ENCODE measurements at places on chromosomes 13 and 19.

GRCh38 chr19:1384085-1384462 is 367 bp downstream of the NDUFS7 start:
- DNase-seq = no peak

DNA sequence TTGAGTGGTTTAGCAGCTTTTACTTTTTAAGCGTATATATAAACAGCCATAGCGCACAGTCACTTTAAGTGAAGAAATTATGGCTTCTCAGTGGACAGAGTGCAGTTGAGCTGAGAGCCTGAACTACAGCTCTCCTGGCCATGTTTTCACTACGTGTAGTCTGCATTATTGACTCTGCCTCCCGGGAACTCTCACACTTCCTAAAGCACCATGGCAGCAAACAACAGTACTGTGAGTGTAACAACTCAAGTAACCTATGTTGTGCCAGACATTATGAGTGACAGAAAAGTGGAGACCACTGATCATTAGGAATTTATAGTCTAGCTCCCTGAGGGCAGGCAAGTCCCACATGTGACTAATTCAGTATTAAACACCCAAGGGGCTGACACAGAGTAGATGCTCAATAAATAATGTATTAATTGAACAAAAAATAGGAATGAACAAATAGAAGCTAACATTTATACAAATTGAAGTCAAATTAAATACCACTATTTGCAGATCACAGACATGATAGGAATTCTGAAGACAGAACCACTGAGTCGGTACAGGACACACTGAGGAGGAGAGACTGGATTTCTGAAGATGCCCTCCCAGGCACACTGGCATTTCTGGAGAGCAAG is 19.7 kb downstream of the EFNB2 start:
- DNase-seq = no peak

- no peak for DNase-seq
Measured at GRCh38 chr19:13060233-13060963, 42.3 kb downstream of the LYL1 start.

- DNase-seq = no peak
Measured at GRCh38 chr19:56973713-56974555, 133.4 kb upstream of the PEG3 start.

GRCh38 chr13:41490371-41491015 is 33.1 kb downstream of the RGCC start:
- no peak for DNase-seq

- no peak for DNase-seq
Measured at GRCh38 chr19:1817553-1818179, 5.6 kb upstream of the ATP8B3 start.

- DNase-seq = no peak
Measured at GRCh38 chr19:11434703-11435056, 241 bp downstream of the ODAD3 start.

DNA sequence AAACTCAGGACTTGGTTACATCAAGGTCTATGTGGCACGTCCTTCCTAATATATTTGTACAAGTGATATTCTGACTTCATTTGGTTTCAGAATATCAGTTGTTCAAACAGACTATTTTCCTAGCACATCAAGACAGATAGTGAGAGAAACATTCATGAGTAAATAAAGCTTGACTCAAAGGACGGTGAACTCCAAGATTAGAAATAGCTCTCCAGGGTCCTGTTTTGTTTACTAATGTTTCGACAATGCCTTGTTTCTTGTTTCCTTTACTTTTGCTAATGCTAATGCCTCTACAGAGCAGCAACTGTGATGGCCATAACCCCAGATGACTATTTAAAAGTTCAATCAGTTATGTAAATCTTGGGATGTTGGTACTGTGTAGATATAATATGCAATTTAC is 313.9 kb downstream of the KLF12 start:
- DNase-seq = no peak

- no peak for DNase-seq
Measured at GRCh38 chr13:29182216-29182615, 362.1 kb downstream of the MTUS2 start.

- DNase-seq = no peak
Measured at GRCh38 chr13:77036279-77036678, 9.3 kb upstream of the FBXL3 start.

GRCh38 chr13:108618233-108618632 is 11.2 kb upstream of the MYO16 start:
- no peak for DNase-seq

GRCh38 chr13:30107521-30108136 is 199.7 kb downstream of the KATNAL1 start:
- no peak for DNase-seq

- DNase-seq = no peak
Measured at GRCh38 chr19:6047256-6047655, 63.0 kb downstream of the RFX2 start.

DNA sequence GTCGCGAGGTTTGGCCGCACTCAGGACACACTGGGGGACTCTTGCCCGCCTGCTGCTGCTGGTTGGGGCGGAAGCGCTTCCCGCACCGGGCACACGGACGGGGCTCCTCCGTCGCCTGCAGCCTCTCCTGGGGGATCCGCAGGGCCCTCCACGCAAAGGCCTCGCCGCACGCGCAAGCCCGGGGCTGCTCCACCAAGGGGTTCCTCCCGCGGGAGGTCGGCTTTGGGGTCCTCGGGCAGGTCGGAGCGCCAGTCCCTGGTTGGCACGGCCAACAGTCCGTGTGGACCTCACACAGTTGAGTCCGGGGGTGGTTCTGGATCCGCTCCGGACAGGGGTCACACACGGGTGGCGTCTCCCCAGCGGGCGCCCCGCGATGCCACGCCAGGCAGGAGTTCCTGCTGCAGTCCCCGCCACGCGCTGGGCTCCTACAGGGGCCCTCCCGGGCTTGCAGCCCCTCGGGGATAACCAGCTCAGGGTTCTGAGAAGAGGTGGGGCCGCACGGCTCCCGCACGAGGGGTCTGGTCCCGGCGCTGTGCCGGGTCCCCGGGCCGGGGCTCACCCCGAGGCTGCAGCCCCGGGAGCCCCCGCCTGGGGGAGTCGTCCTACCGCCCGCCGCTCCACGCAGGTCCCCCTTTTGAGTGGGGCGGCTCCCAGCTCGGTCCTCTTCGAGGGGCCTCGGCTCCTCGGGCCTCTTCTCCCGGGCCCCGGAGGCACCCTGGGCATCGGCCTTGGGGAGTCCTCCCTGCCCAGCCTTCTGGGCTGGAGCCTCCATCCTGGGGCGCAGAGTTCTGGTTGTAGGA is 6.2 kb upstream of the ZNF497 start:
- no peak for DNase-seq
